Choroid plexus epithelial cell (primary cell): ENCODE measurements at places on chromosomes 11 and 22.

DNA sequence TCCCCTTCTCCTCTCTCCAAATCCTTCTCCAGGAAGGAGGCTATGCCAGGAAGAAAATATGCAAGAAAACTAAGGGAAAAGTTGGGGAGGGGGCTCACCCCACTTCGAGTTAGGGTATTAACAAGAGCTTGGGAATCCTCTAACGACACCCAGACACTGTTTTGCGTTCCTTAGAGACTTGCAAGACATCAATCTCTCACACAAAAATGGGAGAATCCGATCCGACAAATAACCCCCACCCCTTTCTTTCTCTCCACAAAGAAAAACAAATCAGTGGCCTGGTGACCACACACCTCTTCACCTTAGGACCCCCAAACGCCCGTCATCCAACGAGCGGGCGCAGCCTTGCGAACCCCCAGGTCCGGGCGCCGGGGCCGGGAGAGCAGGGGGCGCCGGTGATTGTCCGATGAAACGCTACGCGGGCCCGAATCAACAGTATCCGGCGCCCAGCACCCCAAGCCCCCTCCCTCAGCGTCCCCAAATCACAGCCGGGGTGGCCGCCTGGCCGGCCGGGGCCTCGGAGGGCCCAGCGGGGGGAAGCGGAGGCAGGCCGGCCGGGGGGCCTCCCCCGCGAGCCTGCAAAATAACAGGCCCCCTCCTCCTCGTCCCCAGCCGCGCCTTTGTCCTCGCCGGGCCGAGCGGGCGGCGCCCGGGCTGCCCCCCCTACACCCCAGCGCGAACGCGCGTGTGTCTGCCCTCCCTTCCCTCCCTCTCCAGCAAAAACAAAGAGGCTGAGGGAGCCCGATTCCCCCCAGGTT, 690 bp downstream of the CSNK1E start:
- DNase-seq: peak; percentile 65

DNA sequence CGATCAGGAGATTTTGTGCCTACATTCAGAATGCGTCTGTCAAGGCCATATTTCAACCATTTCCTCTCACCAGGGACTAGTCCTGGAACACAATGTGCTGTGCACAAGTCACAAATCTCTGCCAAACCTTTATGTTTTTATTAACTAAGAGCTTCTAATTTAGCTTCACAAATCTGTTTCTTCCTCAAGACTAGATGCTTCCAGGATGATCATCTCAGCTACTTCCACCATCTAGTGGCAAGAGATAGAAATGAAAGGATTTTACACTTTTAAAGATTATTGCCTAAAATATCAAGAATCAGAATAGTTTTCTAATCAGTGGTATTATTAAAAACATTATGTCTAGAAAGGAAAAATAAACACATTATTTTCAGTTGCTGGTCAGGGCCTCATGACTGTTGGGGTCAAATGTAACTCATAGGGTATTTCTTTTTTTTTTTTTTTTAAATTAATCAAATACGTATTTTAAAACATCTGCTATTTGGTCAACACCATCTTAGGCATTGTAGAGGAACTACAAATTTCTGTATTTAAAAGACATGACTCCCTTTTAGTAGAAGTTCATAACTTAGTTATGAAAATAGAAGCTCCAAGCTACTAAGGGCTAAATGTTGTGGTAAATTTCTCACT, 1102.6 kb downstream of the DLG2 start:
- peak; percentile 62 for DNase-seq

- no peak for DNase-seq
Observed at GRCh38 chr11:35237351-35237750, 98.4 kb downstream of the CD44 start.

DNA sequence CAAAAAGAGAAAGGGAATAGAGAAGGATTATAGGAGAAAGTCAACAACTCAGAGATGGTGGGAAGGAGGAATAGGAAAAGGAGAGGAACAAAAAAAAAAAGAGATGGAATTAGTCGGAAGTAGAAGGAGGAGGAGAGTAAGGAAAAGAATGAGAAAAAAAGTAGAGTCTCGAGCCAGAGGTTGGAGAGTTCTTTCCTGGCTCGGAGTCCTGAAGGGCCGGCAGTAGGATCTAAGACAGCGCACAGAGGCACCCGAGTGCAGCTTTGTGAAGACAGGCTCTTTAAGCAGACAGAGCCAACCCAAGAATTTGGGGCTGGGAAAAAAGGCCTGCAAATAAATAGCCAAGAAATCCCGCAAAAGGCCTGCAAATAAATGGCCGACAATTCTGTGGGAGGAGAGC, 170.4 kb upstream of the CCDC90B start:
- DNase-seq: no peak

GRCh38 chr11:8671651-8672062, 10.8 kb downstream of the TRIM66 start:
- peak; percentile 88 for DNase-seq
